Endodermal cell (in vitro differentiated cells): ENCODE measurements at places on chromosomes 12 and 14. TPM values are rescaled to one million over a fixed set of nuclear protein-coding genes. Genes with fewer than 3 reads are reported as not detected.

DNA sequence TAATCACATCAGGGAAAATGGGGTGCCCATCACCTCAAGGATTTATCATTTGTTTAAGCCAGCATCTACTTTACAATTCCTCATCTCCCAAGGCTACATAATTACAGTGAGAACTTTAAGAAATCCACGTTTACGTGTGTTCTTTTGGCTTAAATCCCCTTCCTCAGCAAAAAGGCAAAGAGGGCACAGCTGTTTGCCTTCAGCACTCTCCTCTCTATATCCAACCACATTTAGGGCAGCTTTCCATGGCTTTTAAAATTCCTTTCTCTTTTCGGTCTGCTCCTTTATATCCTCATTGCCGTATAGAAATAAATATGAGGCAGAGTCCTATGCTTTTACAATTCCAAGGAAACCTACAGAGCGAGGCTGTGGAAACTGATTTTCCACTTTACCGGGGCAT, 175.9 kb downstream of the EMP1 start:
- H3K36me3 ChIP-seq = no peaks in the 10 kb centered on the region
- H3K27ac ChIP-seq = no peak overlapping the region
- peaks cover 10% of the 10 kb centered on the region for H3K4me1 ChIP-seq
- peaks cover 60% of the 10 kb centered on the region for H3K27me3 ChIP-seq
- no peak overlapping the region for H3K4me3 ChIP-seq
- no peak for DNase-seq

DNA sequence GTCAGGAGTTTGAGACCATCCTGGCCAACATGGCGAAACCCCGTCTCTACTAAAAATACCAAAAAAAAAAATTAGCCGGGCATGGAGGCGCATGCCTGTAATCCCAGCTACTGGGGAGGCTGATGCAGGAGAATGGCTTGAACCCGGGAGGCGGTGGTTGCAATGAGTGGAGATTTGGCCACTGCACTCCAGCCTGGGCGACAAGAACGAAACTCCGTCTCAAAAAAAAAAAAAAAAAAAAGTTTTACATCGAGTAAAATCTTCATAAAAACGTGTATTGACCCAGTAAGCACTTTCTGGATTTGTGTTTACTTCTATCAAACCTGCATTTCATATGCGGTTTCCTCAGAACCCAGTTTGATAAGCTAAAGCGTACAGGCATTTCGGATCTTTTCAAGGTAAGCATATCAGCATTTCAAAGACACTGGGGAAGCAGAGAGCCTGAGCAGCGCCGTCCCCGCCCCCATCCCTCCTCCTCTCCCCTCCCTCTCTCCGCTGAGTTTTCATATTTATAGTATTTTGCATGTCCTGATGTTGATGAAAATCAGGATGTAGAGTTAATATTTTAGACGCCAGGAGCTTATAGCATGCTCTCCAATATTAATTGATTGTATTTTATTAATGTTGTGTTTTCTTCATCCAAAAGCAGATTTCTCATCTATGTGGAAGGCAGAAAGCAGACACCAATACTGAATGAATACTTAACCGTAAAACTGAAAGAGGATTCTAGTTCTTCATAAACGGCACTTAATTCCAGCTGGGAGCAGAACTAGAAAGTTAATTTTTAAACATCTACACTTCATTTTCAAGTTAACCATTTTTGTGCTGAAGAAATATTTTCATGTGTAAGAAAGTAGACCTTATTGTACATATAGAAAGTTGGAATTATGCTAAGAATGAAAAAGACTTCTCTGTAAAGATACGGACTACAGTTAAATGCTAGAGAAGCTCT, 9.2 kb upstream of the HIP1R start:
- DNase-seq = no peak
- H3K27ac ChIP-seq = no peak overlapping the region
- H3K27me3 ChIP-seq = no peaks in the 10 kb centered on the region
- no peaks in the 10 kb centered on the region for H3K36me3 ChIP-seq

DNA sequence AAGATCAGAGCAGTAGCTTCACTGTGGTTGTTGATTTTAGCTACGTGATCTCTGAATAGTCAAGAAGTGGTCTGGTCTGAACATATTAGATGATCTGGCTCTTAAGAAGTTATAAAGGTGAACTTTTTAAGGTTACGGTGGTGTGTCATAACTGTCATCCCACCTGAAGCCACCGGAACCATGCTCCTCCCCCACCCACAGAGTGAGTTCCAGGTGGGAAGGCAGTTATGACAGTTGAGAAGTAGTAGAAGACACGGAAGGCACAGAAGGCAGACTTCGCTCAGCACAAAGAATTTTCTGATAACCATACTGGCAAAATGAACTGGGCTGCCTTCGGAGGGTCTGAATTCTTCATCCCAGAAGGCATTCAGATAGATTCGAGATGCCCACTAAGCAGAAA, 90.0 kb upstream of the RIC8B start:
- H3K4me1 ChIP-seq = no peaks in the 10 kb centered on the region
- no peak for DNase-seq
- H3K27me3 ChIP-seq = no peaks in the 10 kb centered on the region
- H3K36me3 ChIP-seq = no peaks in the 10 kb centered on the region
- H3K4me3 ChIP-seq = no peak overlapping the region
- H3K27ac ChIP-seq = no peak overlapping the region

DNA sequence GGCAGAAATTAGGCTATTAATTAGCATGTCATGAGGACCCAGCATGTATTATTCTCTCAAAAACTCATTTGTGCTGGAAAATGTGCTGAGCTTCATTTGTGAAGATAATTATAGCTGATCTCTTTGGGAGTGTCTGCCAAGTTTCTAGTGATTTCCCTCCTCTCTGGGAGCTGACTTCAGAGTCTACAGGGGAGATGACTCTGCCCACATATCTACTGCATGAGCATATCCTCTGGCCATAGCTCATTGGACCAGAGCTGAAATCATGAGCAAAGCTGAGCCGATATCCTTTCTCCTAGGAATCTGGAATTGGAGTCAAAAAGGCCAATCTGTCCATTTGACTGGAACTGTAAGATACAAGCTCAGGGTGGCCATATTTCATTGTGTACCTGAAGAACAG, 5.9 kb downstream of the CCDC198 start:
- H3K4me3 ChIP-seq = no peak overlapping the region
- H3K4me1 ChIP-seq = no peaks in the 10 kb centered on the region
- no peaks in the 10 kb centered on the region for H3K27me3 ChIP-seq
- H3K36me3 ChIP-seq = no peaks in the 10 kb centered on the region

DNA sequence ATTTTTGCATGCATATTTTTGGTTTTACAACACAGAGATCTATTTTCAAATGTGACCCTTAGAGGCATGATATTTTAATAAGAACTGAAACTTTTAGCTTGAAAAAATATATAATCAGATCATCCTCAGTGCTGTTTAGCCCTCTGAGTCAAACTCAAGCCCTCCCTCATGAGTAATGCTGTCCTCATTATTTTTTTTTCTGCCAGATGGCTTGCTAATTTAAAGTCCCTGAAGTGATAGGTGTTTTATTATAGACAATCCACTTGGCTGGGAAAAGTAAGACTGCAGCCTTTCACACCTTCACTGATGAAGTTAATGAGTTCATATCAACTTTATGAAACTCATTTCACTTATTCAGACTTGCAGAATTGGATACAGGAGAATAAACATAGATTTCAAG, 227.7 kb downstream of the SLC16A7 start:
- peaks cover 4% of the 10 kb centered on the region for H3K4me1 ChIP-seq
- no peak overlapping the region for H3K27ac ChIP-seq
- H3K36me3 ChIP-seq = no peaks in the 10 kb centered on the region
- no peak overlapping the region for H3K4me3 ChIP-seq
- no peaks in the 10 kb centered on the region for H3K27me3 ChIP-seq

GRCh38 chr12:54287261-54288157, 7.0 kb downstream of the HNRNPA1 start:
- H3K4me1 ChIP-seq = no peaks in the 10 kb centered on the region
- no peak overlapping the region for H3K4me3 ChIP-seq
- DNase-seq = peak; percentile 83
- H3K36me3 ChIP-seq = peaks cover 54% of the 10 kb centered on the region

DNA sequence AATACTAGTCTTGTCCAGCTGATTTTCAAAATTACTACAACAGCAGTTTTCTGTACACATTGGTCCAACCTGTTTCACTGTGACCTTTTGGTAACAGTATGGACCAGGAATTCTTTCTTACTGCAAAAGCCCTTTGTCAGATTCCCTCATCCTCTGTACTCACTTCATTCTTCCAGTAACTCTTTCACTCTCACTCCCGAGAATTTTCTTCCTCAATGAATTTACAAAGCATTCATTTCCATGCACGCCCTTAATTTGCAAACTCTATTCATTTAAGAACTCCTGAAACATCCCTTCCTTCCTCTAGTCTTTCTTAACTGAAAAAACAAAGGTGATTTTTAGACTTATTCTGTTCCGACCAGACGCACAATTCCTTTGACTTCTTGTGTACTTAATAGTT, 238.2 kb downstream of the NELL2 start:
- no peaks in the 10 kb centered on the region for H3K4me1 ChIP-seq
- no peaks in the 10 kb centered on the region for H3K27me3 ChIP-seq
- H3K27ac ChIP-seq = no peak overlapping the region

DNA sequence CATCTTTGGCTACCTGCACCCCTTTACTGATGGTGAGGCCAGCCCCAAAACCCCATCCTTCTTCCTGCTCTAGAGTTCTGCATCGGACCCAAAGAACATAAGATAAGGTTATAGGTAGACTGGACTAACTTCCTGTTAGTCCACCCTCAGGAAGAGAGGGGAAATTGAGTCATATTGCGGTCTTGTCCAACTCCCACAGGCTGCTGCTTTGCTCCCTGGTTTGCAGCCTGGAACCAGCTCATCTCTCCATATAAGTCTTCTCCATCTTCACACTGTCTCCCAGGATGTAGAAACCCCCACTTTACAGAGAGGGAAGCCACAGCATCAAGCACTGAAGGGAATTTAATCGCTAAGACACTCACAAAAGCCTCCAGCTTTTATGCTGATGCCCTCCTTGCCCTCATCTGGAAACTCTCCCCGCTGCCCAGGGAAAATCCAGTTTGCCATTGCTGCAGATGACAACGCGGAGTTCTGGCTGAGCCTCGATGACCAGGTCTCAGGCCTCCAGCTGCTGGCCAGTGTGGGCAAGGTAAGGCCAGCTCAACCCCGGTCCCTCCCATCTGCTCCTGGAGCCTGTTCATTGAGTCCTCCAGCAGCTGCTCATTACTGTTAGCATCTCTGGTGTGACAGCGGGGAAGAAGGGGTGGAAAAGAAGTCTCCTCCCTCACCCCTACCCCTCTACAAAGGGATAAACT, 85.3 kb downstream of the B4GALNT3 start:
- no peak overlapping the region for H3K4me3 ChIP-seq
- peaks cover 12% of the 10 kb centered on the region for H3K4me1 ChIP-seq

GRCh38 chr14:105151084-105151837, 17.3 kb downstream of the JAG2 start:
- H3K27me3 ChIP-seq = no peaks in the 10 kb centered on the region
- no peaks in the 10 kb centered on the region for H3K36me3 ChIP-seq
- H3K4me1 ChIP-seq = no peaks in the 10 kb centered on the region
- H3K4me3 ChIP-seq = no peak overlapping the region
- peak; percentile 37 for DNase-seq

GRCh38 chr12:19692091-19692490, 252.8 kb downstream of the AEBP2 start:
- no peak for DNase-seq
- no peaks in the 10 kb centered on the region for H3K36me3 ChIP-seq
- no peaks in the 10 kb centered on the region for H3K27me3 ChIP-seq

GRCh38 chr12:96177013-96177412, 17.2 kb upstream of the ELK3 start:
- DNase-seq = no peak
- no peak overlapping the region for H3K27ac ChIP-seq
- no peak overlapping the region for H3K4me3 ChIP-seq
- H3K4me1 ChIP-seq = no peaks in the 10 kb centered on the region

DNA sequence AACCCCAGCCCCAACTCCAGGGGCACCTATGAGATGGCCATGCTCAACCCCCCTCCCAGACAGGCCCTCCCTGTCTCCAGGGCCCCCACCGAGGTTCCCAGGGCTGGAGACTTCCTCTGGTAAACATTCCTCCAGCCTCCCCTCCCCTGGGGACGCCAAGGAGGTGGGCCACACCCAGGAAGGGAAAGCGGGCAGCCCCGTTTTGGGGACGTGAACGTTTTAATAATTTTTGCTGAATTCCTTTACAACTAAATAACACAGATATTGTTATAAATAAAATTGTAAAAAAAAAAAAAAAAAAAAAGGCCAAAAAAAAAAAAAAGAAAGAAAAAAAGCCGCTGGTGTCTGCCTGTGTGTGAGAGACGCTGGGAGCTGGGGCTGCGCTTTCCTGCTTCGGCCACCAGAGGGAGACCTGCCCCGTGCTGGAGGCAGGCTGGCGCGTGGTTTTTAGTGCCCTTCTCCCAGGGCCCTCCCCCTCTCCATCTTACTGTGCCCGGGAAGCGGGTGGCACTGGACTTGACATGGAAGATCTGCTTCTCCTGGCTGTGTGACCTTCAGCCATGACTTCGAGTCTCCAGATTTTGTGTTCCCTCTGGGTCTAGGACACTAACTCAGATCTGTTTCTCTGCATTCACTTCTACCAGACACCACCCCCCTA, 3.4 kb upstream of the NXPH4 start:
- no peak overlapping the region for H3K27ac ChIP-seq
- peaks cover 47% of the 10 kb centered on the region for H3K27me3 ChIP-seq
- H3K4me3 ChIP-seq = no peak overlapping the region
- DNase-seq = peak; percentile 98
- no peaks in the 10 kb centered on the region for H3K36me3 ChIP-seq

DNA sequence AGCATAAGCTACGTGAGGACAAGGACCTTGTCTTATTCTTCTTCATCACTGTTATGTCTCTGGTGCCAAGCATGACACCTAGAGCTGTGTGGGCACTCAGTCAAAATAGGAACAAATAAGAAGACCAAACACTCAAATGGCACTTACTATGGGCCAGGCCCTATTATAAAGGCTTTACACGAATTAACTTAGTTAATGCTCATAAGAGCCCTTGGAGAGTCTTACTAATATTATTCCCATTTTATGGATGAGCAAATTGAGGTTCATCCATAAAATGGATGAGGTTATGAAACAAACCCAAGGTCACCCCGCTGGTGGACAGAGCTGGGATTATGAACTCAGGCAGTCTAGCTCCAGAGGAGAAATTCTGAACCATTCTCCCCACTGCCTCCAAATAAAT, 47.7 kb downstream of the ISCA2 start:
- no peak overlapping the region for H3K27ac ChIP-seq
- H3K4me3 ChIP-seq = no peak overlapping the region
- no peaks in the 10 kb centered on the region for H3K27me3 ChIP-seq
- H3K36me3 ChIP-seq = no peaks in the 10 kb centered on the region
- no peaks in the 10 kb centered on the region for H3K4me1 ChIP-seq

The MYF6 gene
- not detected in 2 replicates for total RNA-seq

The MGP gene
- total RNA-seq = not detected in 2 replicates

The COX8C gene
- total RNA-seq = not detected in 2 replicates

The AKAP3 gene
- 2.8 and 3.4 TPM in 2 replicates for total RNA-seq

The RFX4 gene
- 0.09 TPM in 1 of 3 replicates, not detected in the others for total RNA-seq

The TAS2R14 gene
- 4.9 and 8.1 TPM in 2 replicates for total RNA-seq

The TAMALIN gene
- total RNA-seq = 4.4 and 5.6 TPM in 2 replicates
